AML-193 (cell line): ENCODE measurements at places on chromosomes 2 and 18.

- peak; percentile 80 for DNase-seq
Observed at GRCh38 chr2:200864176-200865034, at the start of gene CLK1. Gene CLK1, minus strand, starts transcription at chr2:200864658. Its CDS starts 2,796 bp downstream, at chr2:200861862.

GRCh38 chr2:71281950-71282349 lies 49.6 kb upstream of the ZNF638 start:
- DNase-seq = no peak

DNA sequence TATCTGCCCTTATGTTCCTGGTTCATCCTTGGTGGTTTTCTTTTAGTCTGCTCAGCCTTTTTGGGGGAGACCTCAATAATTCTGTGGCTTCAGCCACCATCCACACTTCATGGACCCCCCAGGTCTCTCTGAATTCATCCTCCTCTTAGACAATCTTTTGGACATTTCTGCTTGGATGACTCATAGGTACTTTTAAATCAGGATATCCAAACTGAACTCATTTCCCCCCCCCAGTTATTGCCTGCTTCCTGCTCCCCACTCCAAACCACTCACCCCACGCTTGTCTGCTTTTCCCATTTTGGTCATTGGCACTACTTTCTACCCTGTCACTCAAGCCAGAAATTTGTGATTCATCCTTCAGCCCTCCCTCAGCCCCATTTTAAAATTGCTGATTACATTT lies 78.5 kb downstream of the TANC1 start:
- DNase-seq = no peak

DNA sequence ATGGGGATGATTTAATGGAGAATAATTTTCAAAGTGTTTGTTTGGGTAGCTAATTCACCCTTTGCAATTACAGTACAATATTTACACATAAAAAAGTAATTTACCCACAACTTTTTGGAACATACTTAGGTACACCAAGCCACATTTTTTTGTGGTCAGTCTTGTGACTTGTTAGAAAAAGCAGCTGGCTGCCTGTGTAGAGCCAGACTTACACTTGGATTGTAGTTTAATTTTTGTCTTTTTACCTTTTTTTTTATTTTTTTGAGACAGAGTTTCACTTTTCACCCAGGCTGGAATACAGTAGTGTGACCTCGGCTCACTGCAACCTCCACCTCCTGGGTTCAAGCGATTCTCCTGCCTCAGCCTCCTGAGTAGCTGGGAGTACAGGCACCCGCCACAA lies 45.4 kb downstream of the RALBP1 start:
- no peak for DNase-seq

GRCh38 chr2:70045932-70046331 lies 41.3 kb upstream of the PCBP1 start:
- no peak for DNase-seq

- DNase-seq = no peak
Observed at GRCh38 chr2:223034221-223034975, 17.6 kb upstream of the KCNE4 start.

GRCh38 chr2:135152361-135152760 lies 100.3 kb downstream of the RAB3GAP1 start:
- DNase-seq = no peak

DNA sequence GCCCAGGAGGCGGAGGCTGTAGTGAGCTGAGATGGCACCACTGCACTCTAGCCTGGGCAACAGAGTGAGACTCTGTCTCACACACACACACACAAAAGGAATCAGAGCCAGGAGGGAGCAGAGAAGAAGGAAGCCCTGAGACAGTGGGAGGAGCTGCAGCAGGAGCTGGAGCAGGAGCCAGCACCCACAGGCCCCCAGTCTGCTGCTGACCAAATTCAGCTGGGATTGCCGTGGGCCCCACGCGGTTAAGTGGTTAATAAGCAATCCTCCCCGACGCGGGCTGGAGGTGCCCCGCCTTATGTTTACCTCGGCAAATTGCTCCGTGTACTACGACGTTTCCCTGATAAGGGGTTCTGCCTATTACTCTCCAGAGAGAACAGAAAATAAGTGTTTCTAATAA lies 265.3 kb downstream of the TWIST2 start:
- no peak for DNase-seq

- DNase-seq = no peak
Observed at GRCh38 chr2:138238908-138239307, 262.7 kb upstream of the SPOPL start.

GRCh38 chr2:216024779-216025336 lies 11.5 kb upstream of the MREG start:
- DNase-seq = no peak

DNA sequence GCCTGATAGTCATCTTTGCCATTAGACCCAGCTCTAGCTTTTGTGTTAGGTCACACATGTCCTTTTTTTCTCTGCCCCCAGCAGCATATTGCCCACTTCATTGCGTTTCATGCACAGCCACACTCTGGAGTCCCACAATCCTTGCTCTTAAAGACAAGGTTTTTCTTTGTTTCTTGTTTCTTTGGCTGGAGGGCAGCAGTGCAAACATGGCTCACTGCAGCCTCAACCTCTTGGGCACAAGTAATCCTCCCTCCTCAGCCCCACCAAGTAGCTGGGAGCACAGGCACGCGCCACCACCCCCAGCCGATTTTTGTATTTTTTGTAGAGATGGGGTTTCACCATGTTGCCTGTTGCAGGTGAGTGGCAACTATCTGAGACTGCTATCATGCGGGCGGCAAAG lies 16.9 kb upstream of the PAPOLG start:
- no peak for DNase-seq

DNA sequence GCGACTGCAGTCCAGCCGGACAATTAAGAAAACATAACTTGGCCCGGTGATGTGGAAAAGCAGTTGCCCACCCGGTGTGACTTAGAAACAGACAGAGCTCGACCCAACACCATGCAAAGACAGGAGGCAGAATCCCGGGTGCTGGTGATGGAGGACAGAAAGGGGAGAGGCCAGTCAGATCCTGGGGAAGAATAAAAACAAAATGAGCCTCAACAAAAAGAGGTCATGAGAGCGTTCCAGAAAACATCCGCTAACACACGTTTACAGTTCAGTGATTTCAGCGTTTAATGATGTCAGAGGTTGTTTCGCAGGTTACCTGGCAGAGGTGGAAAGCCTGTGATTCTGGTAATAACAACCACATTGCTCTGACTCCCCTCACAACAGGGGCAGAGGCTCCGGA lies 111.9 kb downstream of the OSR1 start:
- no peak for DNase-seq

DNA sequence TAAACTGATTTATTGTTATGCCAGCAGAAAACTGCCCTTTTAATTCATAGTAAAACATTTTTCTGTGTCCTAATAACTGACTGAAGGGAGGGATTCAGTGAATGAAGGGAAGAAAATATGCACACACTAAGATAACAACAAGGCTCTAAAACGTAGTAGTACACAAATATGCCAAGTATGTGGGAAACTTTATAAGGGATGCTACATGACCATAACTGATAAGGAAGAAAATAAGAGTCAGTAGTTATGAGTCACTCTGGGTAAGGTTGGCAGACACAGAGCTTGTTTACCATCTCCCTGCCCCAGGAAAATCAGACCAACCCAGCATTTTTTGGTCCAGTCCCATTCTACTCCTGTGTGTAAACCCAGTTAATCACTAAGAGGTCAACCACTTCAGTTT lies 124.2 kb downstream of the RPRM start:
- DNase-seq = no peak

- DNase-seq = no peak
Observed at GRCh38 chr2:10873171-10873570, 38.6 kb upstream of the KCNF1 start.

GRCh38 chr2:230682546-230682945 lies 30.1 kb upstream of the CAB39 start:
- no peak for DNase-seq

DNA sequence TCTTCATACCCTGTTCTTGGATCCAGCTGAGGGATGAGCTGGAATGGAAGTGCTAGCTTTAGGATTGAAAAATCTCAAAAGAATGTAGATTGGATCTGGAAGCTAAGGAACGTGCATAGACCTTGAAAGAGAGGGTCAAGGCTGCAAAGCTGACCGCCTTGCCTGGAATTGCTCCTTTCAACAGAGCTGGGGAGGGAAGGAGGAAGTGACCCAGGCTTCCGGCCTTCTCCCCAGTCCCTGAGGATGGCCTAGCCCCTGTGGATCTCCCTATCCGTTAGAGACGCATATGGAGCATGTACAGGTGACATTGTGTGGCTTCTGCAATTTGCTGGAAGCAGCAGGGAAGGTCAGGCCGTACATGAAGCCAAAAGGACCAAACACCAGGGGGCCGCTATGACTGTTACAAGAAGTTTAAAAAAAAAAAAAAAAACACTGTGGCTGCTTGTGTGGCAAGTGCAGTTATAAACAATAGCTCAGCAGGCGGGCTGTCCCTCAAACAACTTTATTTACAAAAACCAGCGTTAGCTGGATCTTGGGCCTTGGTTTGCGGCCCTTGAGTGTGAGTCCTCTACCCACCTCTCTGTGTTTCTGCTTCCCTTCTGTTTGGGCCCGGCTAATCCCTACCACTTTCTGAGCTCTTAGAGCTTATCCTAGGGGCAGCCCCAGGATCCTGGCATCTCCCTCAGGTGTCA lies 227.6 kb downstream of the SEPTIN10 start:
- no peak for DNase-seq

DNA sequence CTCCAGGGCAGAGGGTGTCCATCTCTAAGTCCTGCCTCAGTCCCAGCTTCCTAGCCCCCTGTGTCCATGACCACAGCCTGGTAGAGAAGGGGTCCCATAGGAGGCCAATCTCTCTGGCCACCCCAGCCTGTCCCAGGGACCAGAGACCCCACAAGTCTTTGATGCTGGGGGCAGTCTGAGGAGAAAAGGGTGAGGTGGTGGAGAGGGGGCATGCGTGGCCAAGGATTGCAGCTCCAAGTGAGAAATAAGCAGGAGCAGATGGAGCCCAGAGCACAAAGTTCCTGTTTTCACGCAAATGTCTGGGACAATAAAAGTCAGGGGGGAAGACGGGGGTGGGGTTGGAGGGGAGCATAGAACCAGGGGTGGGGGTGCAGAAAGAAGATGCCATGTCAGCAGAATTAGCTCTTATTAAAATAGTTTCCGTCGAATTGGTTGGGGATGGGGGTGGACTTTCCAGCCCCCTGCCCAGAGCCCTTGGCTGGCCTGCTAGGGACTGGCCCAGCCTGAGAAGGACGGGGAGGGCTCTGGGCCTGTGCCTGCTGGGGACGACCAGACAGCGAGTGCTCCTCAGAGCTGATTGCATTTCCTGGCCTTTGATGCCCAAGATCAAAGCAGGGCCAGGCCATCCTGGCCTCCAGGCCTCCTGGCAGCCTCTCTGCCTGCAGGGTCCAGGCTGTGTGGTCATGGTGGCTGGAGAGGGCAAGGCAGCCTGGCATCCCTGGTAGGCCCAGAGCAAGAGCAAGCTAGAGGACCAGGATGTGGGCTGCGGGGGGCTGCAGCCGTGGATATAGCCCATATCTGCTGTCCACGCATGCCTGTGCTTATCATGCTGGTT lies 337.1 kb downstream of the DYSF start:
- DNase-seq = no peak

DNA sequence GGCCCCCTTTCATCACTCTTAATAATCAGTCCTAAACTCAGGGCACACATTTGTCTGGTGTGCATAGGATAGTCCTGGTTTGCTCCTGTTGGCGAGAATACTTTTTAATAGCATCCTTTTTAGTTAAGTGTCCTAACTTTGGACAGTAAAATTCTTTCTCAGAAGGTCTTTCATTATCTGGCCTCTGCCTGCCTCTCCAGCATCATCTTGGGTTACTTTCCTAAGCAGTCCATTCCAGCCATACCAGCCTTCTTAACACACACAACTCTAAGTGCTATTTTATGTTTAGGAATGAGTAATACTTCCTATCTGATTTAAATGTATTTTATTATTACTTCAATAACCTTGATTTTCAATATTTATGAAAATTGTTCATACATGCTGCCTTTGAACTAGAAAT lies 151.0 kb downstream of the ACOXL start:
- no peak for DNase-seq

DNA sequence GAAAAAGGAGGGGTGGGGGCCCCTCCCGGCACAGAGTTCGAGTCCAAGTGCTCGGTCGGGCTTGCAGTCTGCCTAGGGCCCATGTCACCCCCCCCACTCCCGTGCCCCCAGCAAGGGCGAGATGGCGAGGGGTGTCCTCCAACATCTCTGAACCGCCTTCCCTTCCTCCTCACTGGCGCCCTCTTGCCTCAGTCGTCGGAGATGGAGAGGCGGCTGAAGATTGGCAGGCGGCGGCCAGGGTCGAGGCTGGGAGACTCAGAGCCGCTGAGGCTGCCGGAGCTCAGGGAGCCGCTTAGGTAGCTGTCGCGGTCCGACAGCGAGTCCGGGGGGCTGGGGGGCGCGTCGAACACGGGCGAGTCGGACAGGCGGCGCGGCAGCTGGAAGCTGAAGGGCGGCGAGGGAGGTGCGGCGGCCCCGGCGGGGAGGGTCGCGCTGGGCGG lies 2.3 kb downstream of the ZFP36L2 start:
- peak; percentile 47 for DNase-seq

DNA sequence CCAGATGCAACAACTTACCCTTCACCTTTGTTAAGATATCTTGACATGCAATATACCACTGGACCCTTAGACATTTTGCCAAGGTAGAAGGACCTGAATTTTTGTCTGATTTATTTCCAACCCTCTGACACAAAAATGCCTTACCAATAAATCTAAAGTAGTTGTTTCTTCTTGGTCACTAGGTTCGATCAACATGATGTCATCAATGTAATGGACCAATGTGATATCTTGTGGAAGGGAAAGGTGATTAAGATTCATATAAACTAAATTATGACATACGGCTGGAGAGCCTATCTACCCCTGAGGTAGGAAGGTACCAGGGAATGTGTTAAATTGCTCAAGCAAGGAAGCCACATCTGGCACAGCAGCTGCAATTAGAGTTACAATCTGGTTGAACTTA lies 67.7 kb upstream of the SERPINE2 start:
- DNase-seq = no peak

DNA sequence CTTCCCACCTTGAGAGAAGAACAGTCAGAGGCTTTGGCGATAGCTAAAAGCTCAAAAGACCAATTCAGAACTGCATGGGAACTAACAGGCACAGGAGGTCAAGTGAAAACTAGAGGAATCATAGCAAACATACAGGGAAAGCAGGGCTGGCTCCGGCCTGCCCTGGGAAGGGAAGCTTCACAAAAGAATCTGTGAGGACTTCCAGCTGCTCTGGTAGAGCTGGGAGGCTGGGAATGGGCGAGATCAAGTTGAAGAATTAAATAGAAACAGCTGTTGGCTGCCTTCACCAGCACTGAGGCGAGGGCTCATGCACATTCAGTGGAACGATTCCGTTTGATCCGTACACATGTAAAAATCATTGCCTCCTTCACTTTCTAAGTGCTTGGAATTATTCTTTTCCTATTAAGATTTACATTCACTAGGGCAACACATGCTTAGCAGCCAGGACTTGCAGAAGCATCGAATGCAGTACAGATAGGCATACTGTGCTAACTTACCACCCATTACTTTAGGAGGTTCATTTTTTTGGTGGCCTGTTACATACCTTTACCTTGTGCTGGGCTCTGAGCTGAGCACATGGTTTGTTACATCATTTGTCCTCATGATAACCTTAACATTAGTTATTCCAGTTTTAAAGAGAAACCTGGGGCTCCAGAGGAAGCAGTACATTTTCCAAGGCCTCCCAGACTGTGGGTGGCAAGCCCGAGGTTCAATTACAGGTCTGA lies 125.4 kb upstream of the RNF152 start:
- no peak for DNase-seq

GRCh38 chr2:71130905-71131244 lies 441 bp downstream of the MPHOSPH10 start:
- DNase-seq = peak; percentile 23

GRCh38 chr2:88057437-88057844 lies 1.9 kb upstream of the KRCC1 start:
- no peak for DNase-seq
